Motor neuron (in vitro differentiated cells): ENCODE measurements at places on chromosomes 1 and 21.

DNA sequence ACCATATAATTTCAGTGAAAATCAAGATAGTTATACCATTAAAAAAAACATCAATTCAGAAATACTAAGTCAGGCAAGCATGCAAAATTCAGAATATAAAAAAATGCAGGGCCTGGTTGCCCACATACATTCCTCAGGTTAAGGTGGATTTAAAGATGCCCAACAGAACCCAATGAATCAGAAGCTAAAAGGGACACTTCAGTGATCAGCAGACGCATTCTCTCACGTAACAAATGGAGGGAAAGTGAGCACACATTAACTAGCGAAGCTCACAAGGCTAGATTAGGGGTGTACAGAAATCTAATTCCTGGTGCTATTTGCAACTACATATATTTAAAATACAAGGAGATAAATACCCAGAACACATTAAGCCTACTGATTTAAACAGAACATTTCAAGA is 17.5 kb downstream of the TOMM20 start:
- ATAC-seq, result no peak

DNA sequence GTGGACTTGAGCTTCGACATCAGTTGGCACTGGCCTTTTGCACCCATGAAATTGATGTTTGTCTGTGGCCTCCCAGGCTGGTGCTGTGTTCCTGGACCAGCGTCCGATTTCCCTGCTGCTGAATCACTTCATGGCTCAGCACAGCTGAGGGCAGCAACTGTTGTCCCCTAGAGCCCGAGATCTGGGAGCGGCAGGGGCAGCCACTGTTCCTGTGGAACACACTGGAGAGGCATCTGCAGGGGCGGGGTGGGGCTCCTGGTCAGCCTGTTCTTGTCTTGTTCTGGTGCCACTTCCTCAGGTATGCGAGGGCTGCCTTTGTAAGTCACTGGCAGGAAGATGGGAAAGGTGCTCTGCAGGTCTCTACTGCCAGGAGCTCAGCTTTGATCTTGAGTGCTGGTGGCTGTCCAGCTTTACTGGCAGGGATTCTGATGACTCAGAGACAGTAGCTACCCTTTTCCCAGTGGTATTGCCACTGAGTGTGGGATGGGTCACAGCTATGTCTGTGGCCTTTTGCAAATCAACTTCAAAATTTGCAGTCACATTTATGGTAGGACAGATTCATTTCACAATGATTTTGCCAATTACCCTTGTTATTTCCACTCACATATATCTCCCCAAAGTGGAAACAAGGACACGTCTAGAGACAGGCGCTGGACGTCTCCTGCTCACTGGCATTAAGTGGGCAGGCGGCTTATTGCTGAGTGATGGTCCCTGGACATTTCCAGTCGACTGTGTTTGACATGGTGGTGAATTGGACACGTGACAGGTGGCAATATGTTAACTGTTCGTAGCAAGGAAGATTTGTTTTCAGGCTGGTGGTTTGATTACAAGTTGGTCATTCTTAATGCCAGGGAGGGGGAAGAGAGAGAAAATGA is 15.3 kb downstream of the AGPAT3 start:
- peak; percentile 49 for ATAC-seq

GRCh38 chr1:186206048-186206570 is 168.9 kb downstream of the TPR start:
- no peak for ATAC-seq

- no peak for ATAC-seq
These were observed 89.3 kb downstream of the PAX7 start for GRCh38 chr1:18719786-18720451.

- ATAC-seq, result peak; percentile 31
These were observed 32.6 kb downstream of the RUNX3 start for GRCh38 chr1:24897263-24898151.

GRCh38 chr1:41045740-41046139 is 24.2 kb upstream of the SLFNL1 start:
- ATAC-seq, result no peak

DNA sequence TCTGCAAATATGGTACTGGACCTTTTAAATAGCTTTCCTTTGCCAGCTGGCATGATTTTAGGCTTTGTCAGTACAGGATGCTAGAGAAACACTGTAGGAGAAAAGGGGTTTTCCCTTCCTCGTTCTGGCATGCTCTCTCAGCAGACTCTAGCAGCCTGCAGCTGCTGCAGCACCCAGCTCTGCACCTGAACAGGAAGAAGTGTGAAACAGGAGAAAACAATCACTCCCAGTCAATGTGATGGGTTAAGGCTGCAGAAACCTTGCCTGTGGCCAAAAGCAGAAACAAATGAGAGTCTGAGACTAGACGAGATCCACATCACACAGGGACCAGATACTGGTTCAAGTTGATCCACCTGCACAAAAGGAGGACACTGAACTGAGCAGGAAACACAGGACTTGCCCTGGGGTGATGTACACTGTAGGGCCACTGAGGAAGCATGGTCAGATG is 21.2 kb downstream of the OVGP1 start:
- ATAC-seq, result no peak

DNA sequence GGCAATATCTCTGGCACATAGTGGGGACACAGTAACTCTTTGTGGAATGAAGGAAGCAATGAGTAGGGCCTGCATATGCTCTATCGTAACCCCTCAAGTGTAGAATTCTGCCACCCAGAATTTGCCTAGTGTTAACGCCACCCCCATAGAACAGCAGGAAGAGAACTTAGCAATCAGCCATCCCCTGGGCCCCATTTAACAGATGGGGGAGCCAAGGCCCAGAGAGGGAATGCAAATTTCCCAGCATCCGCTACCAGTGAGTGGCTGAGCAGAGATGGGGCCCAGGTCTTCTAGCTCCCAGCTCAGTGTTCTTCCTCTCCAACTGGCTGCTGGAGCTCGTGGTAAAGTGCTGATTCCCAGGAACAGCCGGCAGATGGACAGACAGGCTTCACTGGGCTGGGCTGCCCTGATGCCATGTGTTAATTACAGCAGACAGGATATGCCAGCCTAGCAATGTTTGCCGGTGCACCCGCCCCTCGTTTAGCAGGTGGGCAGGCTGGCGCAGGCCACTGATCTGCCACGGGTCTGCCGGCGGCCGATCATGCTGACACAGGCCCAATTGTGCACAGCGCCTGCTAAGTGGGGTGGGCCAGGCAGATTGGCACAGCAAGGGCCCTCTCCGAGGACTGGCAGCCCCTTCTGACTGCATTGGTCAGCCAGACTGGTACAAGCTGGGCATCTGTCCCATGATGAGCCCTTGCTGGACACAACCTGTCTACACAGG is 171.9 kb downstream of the IGSF21 start:
- ATAC-seq, result no peak

DNA sequence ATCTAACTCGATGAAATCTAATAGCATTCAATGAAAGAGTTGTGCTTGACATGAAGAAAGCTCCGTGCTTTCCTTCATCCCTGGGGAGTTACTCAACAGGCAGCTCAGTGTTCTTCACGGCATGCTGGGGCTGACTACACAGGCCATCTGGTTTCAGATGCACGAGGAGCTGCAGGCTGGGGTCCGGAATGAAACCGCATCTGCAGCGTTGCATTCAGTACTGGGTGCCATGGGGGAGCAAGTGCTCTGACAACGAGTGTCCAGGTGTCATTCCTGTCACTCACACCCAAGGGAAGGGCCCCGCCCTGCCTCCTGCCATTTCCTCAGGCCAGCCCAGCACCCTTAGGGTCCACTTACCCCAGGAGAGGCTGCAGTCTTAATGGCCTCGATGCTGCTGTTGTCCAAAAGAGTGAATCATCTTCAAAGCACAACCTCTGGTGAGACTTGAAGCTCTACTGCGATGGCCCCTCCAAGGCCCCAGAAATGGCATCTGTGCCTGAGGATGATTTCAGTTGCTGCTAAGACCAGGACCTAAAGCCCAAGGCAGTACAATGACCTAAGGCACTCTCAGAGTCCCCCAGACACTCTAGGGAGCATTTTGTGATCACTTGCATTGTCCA is 61.4 kb downstream of the STUM start:
- no peak for ATAC-seq

- no peak for ATAC-seq
These were observed 149.4 kb upstream of the COL6A1 start for GRCh38 chr21:45831991-45832740.

- ATAC-seq, result no peak
These were observed 19.1 kb downstream of the CDC42BPA start for GRCh38 chr1:227299241-227299627.

DNA sequence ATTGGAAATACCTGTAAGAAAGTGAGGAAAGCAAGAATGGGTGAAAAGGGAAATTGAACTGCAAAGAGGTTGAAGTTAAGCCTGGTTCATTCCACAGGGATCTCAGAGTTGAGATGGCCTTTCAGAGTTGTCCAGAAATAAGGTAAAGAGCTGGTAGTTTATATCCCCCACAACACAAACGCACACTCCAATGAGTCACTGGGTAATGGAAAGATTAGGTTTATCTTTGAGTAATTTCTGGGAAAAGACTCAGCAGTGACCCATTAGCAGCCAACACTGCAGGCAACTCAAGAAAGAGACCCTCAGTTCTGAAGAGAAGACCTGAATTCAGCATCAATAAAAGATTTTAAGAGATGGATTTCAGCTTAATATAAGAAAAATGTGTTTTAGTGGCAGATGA is 485.5 kb downstream of the PTPRC start:
- ATAC-seq, result no peak

DNA sequence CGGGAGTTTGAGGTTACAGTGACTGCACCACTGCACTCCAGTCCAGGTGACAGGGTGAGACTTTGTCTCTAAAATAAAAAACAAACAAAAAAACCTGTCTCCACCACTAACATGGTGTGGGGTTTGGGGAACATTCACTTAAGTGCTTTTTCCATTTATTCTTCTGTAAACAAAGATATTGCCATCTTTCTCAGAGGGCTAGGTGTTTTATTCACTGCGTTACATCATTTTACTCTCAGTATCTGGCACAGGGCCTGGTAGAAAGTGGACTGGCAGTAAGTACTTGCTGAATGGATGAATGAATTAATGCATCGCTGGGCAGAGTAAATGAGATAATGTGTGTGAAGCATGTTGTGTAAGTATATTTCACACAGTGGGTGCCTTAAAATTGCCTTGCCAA is 20.1 kb downstream of the KIAA0040 start:
- ATAC-seq, result no peak

DNA sequence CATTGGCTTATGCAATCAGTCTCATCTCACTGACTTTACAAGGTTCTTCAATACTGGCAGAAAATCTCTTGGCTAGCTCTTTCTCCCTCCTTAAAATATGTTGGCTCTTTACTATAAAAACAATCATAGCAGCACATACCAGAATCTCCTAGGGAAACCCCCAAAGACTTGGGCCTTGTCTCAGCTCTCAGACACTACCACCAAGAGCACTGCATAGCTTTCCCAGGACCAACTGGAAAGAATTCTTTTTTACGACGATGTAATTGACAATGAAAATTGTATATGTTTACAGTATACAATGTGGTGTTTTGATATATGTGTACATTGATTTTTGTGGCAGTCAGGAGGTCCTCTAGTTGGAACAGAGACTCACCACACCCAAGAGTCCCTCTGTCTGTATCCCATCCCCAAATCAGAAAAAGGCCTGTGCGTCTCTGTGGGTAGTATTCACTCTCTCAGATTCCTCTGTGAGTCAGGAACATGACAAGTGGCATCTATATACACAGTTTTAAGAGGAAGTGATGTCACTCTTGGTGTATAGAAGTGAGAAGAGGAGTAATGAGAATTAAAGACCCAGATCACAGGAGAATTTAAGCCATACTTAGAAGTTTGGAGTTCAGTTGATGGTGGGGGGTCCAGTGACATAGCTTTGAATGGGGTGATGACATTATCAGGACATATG is 21.1 kb downstream of the SMAP2 start:
- ATAC-seq, result peak; percentile 31

GRCh38 chr1:15249081-15249480 is 2.1 kb downstream of the FHAD1 start:
- no peak for ATAC-seq

GRCh38 chr1:21293537-21294265 is 3.4 kb upstream of the ECE1 start:
- ATAC-seq, result no peak

GRCh38 chr1:13888351-13888986 is 188.5 kb downstream of the PRDM2 start:
- ATAC-seq, result no peak

GRCh38 chr1:204623365-204623893 is 62.1 kb downstream of the LRRN2 start:
- peak; percentile 78 for ATAC-seq
